MCF 10A (cell line): ENCODE measurements at places on chromosomes 7 and 10. TPM values are rescaled to one million over a fixed set of nuclear protein-coding genes. Genes with fewer than 3 reads are reported as not detected.

DNA sequence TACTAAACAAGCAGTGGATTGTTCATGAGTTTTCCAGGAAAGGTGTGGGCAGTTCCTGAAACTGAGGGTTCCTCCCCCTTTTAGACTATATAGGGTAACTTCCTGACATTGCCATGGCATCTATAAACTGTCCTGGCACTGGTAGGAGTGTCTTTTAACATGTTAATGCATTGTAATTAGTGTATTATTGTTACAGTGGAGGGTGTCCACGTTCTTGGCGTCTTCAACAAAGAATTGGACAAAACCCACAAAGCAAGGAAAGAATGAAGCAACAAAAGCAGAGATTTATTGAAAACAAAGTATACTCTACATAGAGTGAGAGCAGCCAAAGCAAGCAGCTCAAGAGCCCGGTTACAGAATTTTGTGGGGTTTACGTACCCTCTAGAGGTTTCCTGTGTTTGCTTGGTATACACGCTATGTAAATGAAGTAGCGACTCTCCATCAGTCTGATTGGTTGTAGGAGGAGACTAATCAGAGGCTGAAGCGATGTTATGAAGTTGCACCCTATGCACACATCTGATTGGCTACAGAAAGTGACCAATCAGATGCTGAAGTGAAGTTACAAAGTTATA, 175.2 kb downstream of the NSUN6 start:
- H3K4me3 ChIP-seq = no peak overlapping the region
- no peaks in the 10 kb centered on the region for H3K4me1 ChIP-seq
- no peaks in the 10 kb centered on the region for H3K36me3 ChIP-seq
- no peaks in the 10 kb centered on the region for H3K27me3 ChIP-seq
- H3K27ac ChIP-seq = no peak overlapping the region

DNA sequence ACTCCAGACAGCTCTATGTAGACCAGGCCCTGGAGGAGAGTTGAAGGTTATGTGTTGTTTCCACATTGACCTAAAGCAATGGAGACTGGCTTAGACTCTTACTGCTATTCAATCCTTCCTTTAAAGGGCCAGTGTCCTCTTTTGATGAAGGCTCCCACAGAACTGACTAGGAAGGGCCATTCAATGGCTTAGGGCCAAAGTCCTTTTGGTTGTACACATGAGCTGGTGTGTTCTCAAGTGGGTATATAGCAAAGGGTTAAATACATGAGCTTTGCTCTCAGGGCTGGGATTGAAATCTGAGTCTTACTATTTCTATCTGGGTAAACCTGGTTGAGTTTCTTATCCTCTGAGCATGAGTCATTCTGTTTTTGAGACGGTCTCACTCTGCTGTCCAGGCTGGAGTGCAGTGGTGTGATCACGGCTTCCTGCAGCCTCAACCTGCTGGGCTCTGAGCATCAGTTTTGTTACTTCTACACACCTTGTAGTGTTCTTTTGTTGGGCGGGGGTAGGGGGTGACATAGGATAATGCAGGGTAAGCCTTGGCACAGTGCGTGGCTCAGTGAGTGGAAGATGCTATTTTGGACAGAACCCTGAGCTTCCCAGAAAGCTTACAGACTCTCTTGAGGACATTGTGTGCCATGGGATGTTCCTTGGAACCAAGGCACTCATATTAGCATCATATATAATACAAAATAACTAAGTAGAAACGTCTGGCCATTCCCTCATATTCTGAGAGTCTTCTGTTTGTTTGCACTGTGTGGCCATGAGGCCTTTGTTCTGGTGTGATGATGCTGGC, 90.1 kb downstream of the ABCC2 start:
- H3K27me3 ChIP-seq = no peaks in the 10 kb centered on the region
- H3K4me3 ChIP-seq = no peak overlapping the region
- H3K36me3 ChIP-seq = peaks cover 41% of the 10 kb centered on the region
- DNase-seq = peak; percentile 12

ASNS gene
- 191 and 303 TPM in 2 replicates for total RNA-seq

C1GALT1 gene
- total RNA-seq = 30.9 and 39.6 TPM in 2 replicates

GRCh38 chr10:61215246-61215645, 237.9 kb downstream of the TMEM26 start:
- DNase-seq = no peak
- H3K4me3 ChIP-seq = no peak overlapping the region
- no peaks in the 10 kb centered on the region for H3K4me1 ChIP-seq
- no peaks in the 10 kb centered on the region for H3K36me3 ChIP-seq

- H3K4me1 ChIP-seq = no peaks in the 10 kb centered on the region
- DNase-seq = peak; percentile 28
- no peaks in the 10 kb centered on the region for H3K27me3 ChIP-seq
- H3K4me3 ChIP-seq = no peak overlapping the region
- no peaks in the 10 kb centered on the region for H3K36me3 ChIP-seq
These were observed 15.3 kb upstream of the ADAM22 start for GRCh38 chr7:87918740-87919139.

ADK gene
- 96.6 and 98.6 TPM in 2 replicates for total RNA-seq

- no peaks in the 10 kb centered on the region for H3K27me3 ChIP-seq
- H3K27ac ChIP-seq = no peak overlapping the region
- no peak for DNase-seq
- peaks cover 17% of the 10 kb centered on the region for H3K4me1 ChIP-seq
- H3K4me3 ChIP-seq = no peak overlapping the region
These were observed 95.0 kb upstream of the DDC start for GRCh38 chr7:50660040-50660829.

GLCCI1 gene
- total RNA-seq = 5.3 and 7.4 TPM in 2 replicates

IMPDH1 gene
- total RNA-seq = 66.4 and 74.0 TPM in 2 replicates

- peaks cover 34% of the 10 kb centered on the region for H3K27me3 ChIP-seq
- H3K4me3 ChIP-seq = peak overlapping the region; percentile 70
- no peak for DNase-seq
- peaks cover 14% of the 10 kb centered on the region for H3K4me1 ChIP-seq
- peak overlapping the region; percentile 70 for H3K27ac ChIP-seq
These were observed 19.9 kb upstream of the HSPB1 start for GRCh38 chr7:76282344-76283253.

DNA sequence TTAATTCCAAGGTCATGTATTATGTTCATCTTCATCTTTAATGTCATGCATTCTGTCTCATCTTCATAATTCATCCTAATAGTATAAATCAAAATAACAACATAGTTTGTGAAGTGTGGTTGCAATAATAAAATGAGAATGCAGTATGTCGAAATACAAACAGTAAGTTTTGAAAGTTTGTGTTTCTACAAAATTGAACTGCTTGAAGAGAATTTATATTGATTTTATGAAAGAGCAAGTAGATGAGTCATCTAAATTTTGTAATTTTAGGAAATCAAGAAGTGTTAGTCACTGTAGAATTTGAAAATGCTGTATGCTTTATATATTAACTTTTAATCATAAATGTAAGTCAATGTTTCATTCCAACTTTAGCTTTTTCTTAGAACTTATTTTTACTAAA, 190.5 kb upstream of the PPP1R3A start:
- no peak overlapping the region for H3K4me3 ChIP-seq
- H3K4me1 ChIP-seq = no peaks in the 10 kb centered on the region
- H3K36me3 ChIP-seq = no peaks in the 10 kb centered on the region
- H3K27ac ChIP-seq = no peak overlapping the region
- DNase-seq = peak; percentile 27

- H3K4me3 ChIP-seq = no peak overlapping the region
- no peaks in the 10 kb centered on the region for H3K27me3 ChIP-seq
- H3K27ac ChIP-seq = no peak overlapping the region
- peaks cover 10% of the 10 kb centered on the region for H3K4me1 ChIP-seq
- no peaks in the 10 kb centered on the region for H3K36me3 ChIP-seq
These were observed 84.5 kb upstream of the SMNDC1 start for GRCh38 chr10:110389255-110389654.

HECTD2 gene
- 5.9 and 8.2 TPM in 2 replicates for total RNA-seq

SLC39A12 gene
- not detected in 2 replicates for total RNA-seq

DNA sequence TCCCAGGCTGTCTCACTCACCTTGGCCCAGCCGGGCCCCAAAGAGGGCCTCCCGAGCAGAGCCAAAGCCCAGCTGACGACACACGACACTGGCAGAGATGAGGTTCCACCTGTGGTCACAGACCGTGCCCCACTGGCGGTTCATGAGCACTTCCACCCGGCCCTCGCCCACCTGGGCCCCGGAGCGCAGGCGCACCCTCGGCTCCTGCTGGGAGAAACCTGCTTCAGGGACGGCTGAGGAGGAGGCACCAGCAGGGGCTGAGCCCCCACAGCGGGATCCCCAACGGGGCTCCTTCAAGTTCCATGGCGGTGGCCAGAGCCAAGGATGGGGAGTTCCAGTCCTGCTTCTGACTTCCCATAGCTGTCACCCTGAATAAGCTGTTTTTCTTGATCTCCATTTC, 10.0 kb downstream of the LOXL4 start:
- H3K27ac ChIP-seq = no peak overlapping the region
- H3K27me3 ChIP-seq = no peaks in the 10 kb centered on the region
- no peak for DNase-seq
- H3K4me1 ChIP-seq = no peaks in the 10 kb centered on the region

TAS2R41 gene
- total RNA-seq = not detected in 2 replicates

- H3K4me1 ChIP-seq = peaks cover 45% of the 10 kb centered on the region
- DNase-seq = no peak
- H3K27ac ChIP-seq = no peak overlapping the region
- H3K36me3 ChIP-seq = peaks cover 7% of the 10 kb centered on the region
- H3K4me3 ChIP-seq = no peak overlapping the region
These were observed 36.7 kb downstream of the GNA12 start for GRCh38 chr7:2807460-2807844.

GRCh38 chr10:26318672-26319071, 102.1 kb downstream of the GAD2 start:
- peaks cover 93% of the 10 kb centered on the region for H3K27me3 ChIP-seq
- no peak for DNase-seq
- no peak overlapping the region for H3K4me3 ChIP-seq
- H3K27ac ChIP-seq = no peak overlapping the region
- no peaks in the 10 kb centered on the region for H3K36me3 ChIP-seq

- peak overlapping the region; percentile 46 for H3K4me3 ChIP-seq
- no peaks in the 10 kb centered on the region for H3K27me3 ChIP-seq
- DNase-seq = peak; percentile 96
- peak overlapping the region; percentile 97 for H3K27ac ChIP-seq
- peaks cover 16% of the 10 kb centered on the region for H3K4me1 ChIP-seq
- H3K36me3 ChIP-seq = no peaks in the 10 kb centered on the region
These were observed 69.3 kb downstream of the ETV1 start for GRCh38 chr7:13920053-13920697.

STAG3 gene
- 1.1 and 1.5 TPM in 2 replicates for total RNA-seq

- H3K27me3 ChIP-seq = no peaks in the 10 kb centered on the region
- peak; percentile 5 for DNase-seq
These were observed 29.6 kb downstream of the IDE start for GRCh38 chr10:92544296-92544695.

DNA sequence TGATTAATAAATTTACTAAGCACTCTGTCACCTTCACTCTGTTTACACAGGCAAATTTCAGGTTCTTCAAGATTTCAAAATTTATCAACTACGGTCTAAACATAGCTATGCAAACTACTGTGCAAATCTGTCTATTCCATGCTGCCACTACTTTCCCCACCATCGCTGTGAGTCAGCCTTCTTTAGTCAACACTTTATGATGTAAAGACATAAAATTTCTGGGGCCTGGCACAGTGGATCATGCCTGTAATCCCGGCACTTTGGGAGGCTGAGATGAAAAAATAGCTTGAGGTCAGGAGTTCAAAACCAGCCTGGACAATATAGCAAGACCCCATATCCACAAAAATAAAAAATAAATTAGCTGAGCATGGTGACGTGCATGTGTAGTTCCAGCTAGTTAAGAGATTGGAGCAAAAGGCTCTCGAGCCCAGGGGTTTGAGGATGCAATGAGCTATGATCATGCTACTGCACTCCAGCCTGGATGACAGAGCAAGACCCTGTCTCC, 42.6 kb downstream of the CNOT4 start:
- no peak overlapping the region for H3K27ac ChIP-seq
- H3K4me1 ChIP-seq = no peaks in the 10 kb centered on the region
- H3K36me3 ChIP-seq = peaks cover 5% of the 10 kb centered on the region
- peak; percentile 15 for DNase-seq

JCAD gene
- total RNA-seq = 0.25 and 0.26 TPM in 2 replicates

- H3K27me3 ChIP-seq = no peaks in the 10 kb centered on the region
- peaks cover 6% of the 10 kb centered on the region for H3K4me1 ChIP-seq
- H3K36me3 ChIP-seq = peaks cover 22% of the 10 kb centered on the region
- no peak for DNase-seq
- H3K27ac ChIP-seq = no peak overlapping the region
These were observed 23.0 kb downstream of the DOCK1 start for GRCh38 chr10:126928274-126928673.

FGL2 gene
- not detected in 2 replicates for total RNA-seq

ERVW-1 gene
- not detected in 2 replicates for total RNA-seq

GRCh38 chr7:74495112-74496086, 41.7 kb downstream of the GTF2IRD1 start:
- H3K27ac ChIP-seq = no peak overlapping the region
- H3K36me3 ChIP-seq = peaks cover 39% of the 10 kb centered on the region
- DNase-seq = no peak
- no peaks in the 10 kb centered on the region for H3K27me3 ChIP-seq
- H3K4me1 ChIP-seq = peaks cover 26% of the 10 kb centered on the region
- H3K4me3 ChIP-seq = no peak overlapping the region
